ENCODE measurements at places on chromosomes 4 and X.

GRCh38 chr4:173121076-173121561 lies 47.5 kb upstream of the GALNT7 start:
- DNase-seq: peak; percentile 67

DNA sequence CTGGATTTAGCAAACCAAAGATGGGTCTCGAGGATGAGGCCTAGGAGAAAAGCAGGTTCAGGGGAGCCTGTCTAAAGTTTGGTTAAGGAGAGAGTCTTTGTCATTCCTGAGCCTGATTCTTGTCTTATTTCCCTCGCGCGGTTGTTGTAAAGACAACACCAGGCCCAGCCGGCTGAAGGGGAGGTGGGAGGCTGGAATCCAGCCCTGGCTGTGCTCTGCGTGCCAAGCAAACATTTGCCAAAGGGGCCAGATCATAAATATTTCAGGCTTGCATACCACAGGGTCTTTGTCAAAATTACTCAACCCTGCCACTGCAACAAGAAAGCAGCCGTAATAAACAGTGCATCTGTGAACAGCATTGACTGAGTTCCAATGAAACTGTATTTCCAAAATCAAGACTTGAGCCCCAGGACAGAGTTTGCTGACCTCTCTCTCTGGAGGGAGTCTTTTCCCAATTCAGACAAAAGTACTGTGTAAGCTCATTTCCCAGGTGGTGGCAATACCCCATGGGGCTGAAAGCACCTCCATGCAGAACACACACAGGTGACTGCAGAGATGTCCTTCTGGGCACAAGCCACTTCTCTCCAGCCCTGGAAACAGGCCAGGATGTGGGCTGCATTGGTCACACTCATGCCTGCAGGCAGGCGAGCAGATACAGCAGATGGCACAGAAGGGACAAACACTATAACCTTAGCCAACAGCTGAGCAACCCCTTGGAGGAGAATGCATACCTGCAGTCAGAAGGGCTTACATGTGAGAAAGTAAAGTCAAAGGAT lies 320.3 kb downstream of the STK32B start:
- DNase-seq: no peak

DNA sequence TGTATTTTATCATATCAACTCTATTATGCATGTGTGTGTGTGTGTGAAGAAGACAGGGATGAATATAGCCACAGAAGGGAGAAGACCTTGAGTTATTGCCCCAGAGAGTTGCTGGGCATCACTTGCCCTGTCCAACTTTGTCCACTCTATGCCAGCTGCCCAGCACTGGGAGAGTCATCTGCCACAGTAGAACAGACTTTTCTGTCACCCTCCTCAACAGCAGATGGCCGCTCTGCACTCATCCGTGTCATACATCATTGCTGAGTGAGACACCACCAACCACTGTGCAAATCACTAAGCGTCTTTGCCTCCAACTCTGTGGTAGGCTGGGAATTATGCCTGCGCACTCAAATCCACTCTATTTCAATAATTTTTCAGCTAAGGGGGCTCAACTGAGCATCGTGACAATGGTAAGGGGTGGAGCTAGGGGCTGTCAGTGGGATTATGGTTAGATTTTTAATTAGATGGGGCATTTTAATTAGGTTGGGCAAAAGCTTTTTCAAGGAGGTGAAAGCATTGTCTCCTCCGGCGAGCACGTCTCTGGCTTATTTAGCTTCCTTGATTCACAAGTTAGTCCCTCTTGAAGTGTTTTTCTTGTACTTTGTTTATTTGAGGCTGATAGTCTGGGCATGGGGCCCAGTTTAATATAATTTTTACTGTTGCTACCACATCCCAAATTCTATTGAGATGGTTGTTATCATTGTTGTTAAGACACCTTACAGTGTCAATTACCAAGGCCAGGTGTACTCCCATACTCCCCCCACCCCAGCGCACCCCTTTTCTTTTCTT lies 100.1 kb upstream of the KLF3 start:
- DNase-seq: peak; percentile 10

DNA sequence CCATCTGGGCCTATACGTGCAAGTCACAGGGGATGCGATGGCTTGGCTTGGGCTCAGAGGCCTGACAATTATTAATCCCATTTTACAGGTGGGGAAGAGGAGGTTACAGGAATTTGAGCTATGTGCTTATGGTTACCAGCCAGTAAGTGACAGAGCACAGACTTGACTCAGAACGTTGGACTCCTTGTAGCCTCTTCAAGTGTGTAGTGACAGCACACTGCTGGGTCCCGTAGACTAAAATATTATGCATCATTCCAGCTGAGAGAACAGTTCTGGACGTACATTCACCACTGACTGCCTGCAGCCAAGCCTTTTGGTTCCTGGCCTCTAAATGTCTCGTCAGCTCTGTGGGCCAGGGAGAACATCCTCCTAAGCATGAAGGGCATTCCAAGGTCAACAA lies 314.5 kb downstream of the GPAT3 start:
- DNase-seq: no peak

- no peak for DNase-seq
Observed at GRCh38 chr4:176443646-176444409, 124.1 kb downstream of the SPCS3 start.

GRCh38 chr4:156762851-156763250 lies 208.7 kb downstream of the PDGFC start:
- DNase-seq: no peak

- DNase-seq: no peak
Observed at GRCh38 chrX:136258951-136259350, 7.8 kb upstream of the MAP7D3 start.

- DNase-seq: no peak
Observed at GRCh38 chr4:22720091-22720490, 27.4 kb downstream of the GBA3 start.

DNA sequence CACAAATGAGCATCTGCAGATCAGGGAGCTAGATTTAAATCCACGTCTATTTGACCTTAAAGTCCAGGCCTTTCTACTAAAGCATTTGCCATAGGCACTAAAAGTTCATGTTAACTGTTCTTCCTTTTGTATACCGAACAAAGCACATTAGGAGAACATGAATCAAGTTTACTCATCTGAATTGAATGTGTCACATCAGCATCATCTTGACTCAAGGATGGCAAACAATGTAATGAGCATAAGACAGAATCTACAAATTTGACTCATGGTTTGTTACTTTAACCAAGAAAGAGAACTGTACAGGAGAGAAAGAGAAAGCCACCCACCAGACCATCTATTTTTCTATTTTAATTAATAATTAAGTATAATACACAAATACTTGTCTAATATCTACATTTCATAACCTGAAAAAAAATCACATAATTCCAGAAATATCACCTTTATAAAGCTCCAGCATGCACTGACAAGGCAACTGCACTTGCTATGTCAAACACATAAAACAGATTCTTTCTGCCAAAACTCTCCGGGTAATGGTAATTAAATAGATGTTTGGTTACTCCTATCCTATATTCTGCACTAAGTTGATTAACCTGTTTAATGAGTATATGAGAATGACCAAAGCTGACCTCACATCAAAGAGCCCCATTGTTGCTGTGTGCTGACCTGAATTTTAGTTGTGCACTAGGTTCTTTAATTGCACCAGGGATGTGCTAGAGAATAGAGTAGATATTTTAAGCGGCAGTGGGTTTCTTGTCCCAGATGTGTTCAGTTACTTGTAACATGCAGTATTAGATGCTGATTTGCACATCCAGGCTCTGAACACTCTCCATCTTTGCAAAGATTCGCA lies 42.5 kb upstream of the LEF1 start:
- DNase-seq: no peak

DNA sequence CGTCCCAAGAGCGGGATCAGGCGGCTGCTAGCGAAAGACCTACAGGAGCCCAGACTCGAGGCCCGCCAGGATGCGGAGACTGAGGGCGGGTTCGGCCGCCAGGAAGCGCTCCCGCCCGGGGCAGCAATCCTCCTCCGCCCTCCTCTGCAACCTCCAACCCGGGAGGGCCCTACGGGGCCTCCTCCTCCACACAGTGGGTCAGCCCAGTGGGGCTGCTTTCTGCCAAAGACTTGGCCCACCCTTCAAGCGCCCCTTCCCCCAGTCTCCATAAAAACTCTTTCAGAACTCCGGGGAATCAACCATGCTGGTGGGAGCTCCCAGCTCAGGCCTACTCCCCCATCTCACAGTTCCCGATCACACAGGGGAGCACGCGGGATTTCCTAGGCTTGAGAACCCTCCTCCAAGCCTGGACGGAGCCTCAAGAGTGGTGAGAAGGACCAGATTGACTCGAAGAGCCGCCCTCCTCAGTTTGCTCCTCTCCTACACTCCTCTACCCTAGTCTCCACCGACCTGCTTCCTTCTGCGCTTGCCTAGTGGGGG lies 77.5 kb downstream of the RLIM start:
- DNase-seq: no peak

- no peak for DNase-seq
Observed at GRCh38 chr4:2537011-2537830, 774 bp downstream of the FAM193A start.

- no peak for DNase-seq
Observed at GRCh38 chr4:172497321-172497720, 671.3 kb upstream of the GALNT7 start.

Data from DMS153 (cell line).